ENCODE measurements at places on chromosomes 12 and 14.

GRCh38 chr12:91542067-91542466, 359.4 kb upstream of the DCN start:
- no peak for DNase-seq

GRCh38 chr12:88141774-88142609, at the start of the genes CEP290 and TMTC3:
Gene CEP290 (minus strand): TSS chr12:88142088. CDS start chr12:88141307, 781 bp downstream.
Gene TMTC3 (plus strand): TSS chr12:88142307. CDS start chr12:88148316, 6,009 bp downstream.
- peak; percentile 97 for DNase-seq

- DNase-seq: no peak
Measured at GRCh38 chr14:60652674-60653651, 3.7 kb upstream of the SIX1 start.

DNA sequence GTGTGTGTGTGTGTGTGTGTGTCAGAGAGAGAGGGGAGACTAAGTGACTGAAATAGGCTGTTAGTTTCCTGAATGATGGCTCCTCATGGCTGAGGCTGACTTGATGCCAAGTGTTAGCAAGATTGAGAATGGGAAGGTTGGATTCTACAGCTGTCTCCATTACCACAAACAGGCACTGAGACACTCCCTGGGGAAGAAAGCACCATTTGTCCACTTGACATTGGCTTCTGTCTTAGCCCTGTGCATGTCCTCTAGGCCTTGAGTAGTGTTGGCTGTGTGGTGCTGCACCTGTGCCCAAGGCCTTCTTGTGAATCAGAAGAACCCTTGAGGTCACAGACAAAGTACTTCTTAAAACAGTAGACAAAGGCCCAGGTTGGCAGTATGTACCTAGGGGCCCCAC, 15.6 kb downstream of the ERG28 start:
- DNase-seq: no peak

- no peak for DNase-seq
Measured at GRCh38 chr12:123654129-123654701, 16.7 kb upstream of the TCTN2 start.

GRCh38 chr14:75399843-75400775, 27.7 kb upstream of the JDP2 start:
- DNase-seq: peak; percentile 62

GRCh38 chr12:44875954-44876543, at the start of gene NELL2:
Gene NELL2 (minus strand): TSS chr12:44876315. CDS start chr12:44875869, 446 bp downstream.
- DNase-seq: no peak

GRCh38 chr12:47553266-47553665, 152.6 kb downstream of the RPAP3 start:
- DNase-seq: no peak

DNA sequence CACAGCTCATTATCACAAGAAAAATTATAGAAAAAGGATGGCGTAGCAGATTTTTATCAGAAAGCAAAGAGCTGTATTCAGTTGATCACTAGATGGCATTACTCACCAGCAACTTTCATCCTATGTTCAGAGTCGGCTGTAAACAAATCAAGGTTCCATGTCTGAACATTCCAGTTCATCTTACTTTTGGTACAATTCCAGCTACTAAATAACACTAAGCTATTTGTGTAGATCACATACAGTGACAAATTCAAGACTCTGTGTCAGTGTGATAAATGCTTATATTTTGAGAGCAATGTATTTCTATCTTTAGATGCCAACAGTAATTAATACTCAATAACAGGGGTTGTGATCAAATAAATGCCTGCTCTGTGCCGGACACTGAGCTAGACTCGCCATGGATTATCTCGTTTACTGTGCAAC, 30.1 kb downstream of the NRDE2 start:
- no peak for DNase-seq

- DNase-seq: no peak
Measured at GRCh38 chr14:31897581-31898186, 179.4 kb upstream of the ARHGAP5 start.

GRCh38 chr12:131527736-131528135, 183.2 kb upstream of the SFSWAP start:
- no peak for DNase-seq

DNA sequence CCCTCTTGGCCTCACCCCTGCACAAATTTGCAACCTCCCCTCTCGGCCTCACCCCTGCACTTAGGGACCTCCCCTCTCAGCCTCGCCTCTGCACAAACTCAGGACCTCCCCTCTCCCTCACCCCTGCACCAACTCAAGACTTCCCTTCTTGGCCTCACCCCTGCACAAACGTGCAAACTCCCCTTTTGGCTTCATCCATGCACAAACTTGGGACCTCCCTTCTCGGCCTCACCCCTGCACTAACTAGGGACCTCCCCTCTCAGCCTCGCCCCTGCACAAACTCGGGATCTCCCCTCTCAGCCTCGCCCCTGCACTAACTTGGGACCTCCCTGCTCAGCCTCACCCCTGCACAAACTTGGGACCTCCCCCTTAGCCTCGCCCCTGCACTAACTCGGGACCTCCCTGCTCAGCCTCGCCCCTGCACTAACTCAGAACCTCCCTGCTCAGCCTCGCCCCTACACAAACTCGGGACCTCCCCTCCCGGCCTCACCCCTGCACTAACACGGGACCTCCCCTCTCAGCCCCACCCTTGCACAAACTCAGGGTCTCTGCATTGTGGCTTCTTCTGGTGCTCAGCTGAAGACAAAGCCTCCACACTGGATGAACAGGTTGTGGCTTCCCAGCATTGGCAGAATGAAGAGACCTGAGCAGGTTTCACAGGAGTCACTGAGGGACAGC, 11.0 kb upstream of the GOLGA3 start:
- DNase-seq: no peak

GRCh38 chr12:38469715-38470114, 153.1 kb downstream of the ALG10B start:
- DNase-seq: no peak

DNA sequence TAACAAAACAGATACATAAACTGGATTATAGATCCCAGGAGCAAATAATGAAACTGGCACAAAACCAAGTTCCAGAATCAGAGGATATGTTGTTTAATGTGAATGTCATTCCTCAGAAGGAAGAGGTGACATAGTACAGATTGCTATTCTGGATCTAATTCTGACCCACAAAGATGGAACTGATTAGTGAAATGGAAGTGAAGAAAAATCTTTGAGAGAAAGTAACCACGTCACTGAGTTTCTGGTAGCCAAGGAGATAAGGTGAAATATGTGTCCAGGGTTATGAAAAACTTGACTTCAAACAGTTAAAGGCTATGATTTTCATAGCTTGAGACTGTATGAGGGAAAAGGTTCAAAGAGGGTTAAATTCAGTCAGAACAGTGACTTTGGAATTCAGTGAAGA, 8.3 kb downstream of the OR10AD1 start:
- no peak for DNase-seq

DNA sequence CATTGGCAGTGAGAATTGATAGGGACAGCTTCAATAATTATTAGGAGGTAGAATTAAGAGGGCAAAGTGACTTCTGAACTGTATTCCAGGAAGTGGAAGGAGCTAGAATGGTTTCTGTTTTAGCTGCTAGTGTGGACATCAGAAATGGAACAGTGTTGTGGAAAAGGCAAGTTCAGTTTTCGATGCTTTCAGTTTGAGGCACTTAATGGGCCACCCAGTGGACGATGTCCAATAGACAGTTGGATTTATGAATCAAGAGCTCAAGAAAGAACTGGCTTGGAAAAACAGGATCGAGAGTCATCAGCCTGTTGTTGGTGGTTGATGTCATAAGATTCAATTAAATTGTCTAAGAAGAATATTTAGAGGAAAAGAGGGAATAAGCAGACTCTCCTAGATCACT, 136.3 kb downstream of the DYRK2 start:
- DNase-seq: no peak

GRCh38 chr12:40405419-40405818, 180.6 kb downstream of the LRRK2 start:
- DNase-seq: no peak

GRCh38 chr14:85531587-85532373, 1.8 kb downstream of the FLRT2 start:
- peak; percentile 75 for DNase-seq

DNA sequence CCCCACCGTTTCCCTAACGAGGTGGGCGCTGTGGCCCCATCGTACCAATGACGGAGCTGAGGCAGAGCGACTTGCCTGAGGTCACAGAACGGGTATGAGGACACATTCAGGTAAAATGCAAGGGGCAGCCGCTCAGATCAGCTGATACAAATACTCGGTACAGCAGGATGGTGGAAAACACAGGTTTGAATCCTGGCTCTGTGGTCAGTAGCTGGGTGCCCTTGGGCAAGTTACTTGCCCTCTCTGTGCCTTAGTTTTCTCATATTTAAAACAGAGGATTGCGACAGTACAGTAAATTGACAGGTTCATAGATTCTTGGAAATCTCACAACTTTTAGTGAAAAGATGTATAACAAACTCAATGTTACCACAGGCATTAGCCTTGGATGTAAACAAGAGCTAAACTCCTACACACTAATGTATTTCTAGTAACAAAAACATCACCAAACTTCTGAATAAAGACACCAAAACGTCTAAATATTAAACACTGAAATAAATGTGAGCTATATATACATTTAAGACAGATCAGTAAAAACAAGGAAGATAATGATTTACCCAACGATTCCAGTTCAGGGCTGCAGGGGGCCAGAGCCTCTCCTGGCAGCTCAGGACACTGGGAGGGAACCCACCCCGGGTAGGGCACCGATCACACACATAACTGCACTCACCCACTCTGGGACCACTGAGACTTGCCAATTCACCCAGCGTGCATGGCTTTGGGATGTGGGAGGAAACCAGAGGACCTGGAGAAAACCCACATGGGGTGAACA, 128.4 kb downstream of the RBM19 start:
- no peak for DNase-seq

DNA sequence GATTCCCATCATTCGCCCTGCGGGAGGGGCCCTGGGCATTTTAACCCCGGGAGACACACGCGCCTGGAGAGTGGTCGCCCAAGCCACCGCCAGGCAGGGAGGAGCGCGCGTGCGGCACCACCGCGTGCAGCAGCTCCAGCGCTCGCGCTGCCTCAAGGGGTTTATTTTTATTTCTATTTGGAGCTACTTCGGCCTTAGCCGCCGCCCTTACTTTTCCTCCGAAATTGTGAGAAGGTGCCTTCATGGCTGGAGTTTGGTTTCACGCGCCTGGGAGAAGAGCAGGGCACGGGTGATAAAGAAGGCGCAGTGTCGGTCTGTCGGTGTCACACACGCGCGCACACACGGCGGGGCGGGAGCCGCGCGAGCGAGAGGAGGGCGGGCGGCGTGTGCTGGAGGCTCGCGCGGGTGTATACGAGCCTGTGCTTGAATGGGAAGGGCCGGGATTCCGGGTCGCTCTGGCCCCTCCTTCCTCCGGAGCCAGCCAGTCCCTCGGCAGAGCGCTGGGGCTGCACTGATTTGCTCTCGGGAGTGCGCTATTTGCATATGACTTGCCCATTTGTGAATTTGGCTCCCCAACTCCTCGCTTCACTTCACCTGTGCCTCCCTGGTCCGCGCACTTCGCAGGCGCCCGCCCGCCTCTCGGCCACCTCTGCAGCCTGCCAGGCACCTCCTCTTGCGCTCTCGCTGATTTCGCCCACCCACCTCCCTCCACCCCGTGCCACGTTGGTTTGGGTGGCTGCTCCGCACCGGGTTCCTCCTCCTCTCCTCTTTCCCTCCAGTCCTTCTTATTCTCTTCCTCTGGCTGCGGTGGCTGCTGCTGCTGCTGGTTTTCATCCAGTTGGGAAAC, 932.3 kb downstream of the DIO2 start:
- no peak for DNase-seq

- DNase-seq: peak; percentile 17
Measured at GRCh38 chr12:40105265-40105514, 691 bp downstream of the SLC2A13 start.

- no peak for DNase-seq
Measured at GRCh38 chr12:29427964-29428363, 47.0 kb upstream of the ERGIC2 start.

DNA sequence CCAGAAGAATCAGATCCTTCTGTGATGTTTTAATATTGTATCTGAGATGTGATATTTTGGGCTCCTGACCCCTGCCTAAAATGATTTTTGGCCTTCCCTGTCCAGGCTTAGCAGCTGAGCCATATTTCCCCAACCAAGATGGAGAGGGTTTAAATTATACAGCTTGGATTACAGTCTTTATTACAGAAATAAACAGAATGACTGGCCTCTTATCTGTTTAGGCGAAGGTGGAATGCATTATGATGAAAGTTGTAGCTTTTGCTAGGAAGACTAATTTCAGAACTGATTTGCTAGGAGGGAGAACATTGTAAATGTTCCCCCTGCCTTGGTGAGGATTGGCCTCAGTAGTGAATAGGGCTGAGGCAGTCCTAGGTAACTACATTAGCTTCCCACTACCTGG, 23.3 kb downstream of the BMAL2 start:
- DNase-seq: no peak

GRCh38 chr12:91432089-91432488, 249.5 kb upstream of the DCN start:
- DNase-seq: peak; percentile 4

DNA sequence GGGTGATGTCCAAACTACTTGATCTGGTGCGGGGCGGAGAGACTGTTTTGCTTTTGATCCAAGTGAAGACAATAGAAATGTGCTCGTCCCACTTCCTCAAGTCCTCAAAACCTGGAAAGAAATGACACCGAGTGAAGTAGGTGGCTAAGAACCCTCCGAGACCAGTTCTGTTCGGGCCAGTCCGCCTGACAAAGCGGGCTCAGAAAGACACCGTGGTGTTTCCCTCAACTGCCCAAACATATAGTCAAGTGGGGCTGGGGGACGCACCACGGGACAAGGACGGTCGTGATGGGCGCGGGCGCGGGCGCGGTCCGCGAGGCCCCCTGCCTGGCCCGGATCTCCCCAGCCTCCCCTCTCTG, 1.6 kb downstream of the PHLDA1 start:
- DNase-seq: no peak

- DNase-seq: no peak
Measured at GRCh38 chr12:6828781-6829535, 751 bp downstream of the P3H3 start.

DNA sequence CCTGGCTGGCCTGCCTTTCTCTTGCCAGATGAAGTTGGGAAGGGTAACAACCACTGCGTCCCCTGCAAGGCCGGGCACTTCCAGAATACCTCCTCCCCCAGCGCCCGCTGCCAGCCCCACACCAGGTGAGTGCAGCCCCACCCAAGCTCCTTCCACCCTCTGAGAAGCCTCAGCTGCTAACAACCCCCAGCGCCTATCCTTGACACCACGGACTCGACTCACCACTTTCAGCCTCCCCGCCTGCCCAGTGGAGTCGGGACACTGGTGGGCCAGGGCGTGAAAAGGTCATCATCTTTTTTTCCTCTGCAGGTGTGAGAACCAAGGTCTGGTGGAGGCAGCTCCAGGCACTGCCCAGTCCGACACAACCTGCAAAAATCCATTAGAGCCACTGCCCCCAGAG, 2.1 kb downstream of the LTBR start:
- DNase-seq: no peak

DNA sequence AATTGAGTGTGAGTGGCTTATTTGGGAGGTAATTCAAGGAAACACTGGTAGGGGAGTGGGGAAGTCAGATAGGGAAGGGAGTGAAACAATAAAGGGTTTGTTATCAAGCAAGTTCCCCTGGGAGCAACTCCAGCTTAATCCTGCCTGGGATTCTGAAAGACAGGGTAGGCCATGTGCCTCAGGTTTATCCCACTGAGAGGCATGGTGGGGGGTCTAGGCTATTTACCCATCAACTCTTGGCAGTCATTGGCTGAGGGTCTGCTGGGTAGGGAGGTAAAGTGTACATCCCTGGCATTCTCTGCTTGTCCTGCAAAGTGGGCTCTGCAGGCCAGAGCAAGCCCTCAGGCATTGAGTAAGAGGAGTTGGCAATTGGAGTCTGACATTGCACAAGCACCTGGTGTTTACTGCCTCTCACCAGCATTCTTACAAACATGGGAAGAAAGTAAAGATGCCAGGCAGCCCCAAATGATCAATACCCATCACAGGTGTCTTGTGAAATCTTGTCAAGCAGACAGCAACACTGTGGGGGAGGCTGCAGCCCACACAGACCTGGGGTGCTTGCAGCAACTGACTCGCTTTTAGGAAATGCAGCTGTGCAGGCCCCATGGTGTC, 169.3 kb downstream of the KTN1 start:
- no peak for DNase-seq

Data from HS-27A (cell line).